ENCODE measurements at places on chromosomes 11 and 22.
A peak's percentile ranks its signal among the peaks of the same experiment; 100 is the strongest.

DNA sequence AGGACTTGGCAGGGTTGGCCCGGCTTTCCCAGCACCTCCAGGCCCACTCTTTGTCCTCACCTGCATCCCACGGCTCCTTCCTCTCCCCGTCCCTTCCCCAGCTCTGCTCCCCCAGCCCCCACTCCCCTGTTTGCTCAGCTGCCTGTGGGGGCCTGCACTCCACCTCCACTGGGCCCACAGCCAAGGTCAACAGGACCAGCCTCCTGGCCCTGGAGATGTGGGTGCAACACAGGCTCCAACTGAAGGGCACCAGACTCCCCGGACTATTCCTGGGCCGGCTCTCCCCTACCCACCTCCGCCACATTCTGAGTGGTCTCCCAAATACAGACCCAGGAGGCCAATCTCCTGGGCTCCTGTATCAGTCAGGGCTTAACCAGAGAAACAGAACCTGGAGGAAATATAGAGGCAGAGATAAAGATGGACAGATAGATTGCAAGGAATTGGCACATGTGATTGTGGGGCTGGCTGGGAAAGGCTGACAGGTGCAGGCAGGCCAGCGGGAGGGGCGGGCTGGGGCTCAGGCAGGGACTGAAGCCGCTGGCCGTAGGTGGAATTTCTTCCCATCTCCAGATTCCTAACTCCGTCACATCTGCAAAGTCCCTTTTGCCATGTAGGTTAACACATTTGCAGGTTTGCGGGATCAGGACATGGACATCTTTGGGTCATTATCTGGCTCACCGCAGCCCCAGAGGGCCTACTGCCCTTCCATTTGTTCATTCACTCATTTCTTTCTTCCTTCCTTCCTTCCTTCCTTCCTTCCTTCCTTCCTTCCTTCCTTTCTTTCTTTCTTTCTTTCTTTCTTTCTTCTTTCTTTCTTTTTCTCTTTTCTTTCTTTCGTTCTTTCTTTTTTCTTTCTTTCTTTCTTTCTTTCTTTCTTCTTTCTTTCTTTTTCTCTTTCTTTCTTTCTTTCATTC lies 45.8 kb upstream of the MYH9 start:
- no peak for DNase-seq

GRCh38 chr11:74450318-74450717 lies 17.0 kb downstream of the KCNE3 start:
- no peak for DNase-seq

DNA sequence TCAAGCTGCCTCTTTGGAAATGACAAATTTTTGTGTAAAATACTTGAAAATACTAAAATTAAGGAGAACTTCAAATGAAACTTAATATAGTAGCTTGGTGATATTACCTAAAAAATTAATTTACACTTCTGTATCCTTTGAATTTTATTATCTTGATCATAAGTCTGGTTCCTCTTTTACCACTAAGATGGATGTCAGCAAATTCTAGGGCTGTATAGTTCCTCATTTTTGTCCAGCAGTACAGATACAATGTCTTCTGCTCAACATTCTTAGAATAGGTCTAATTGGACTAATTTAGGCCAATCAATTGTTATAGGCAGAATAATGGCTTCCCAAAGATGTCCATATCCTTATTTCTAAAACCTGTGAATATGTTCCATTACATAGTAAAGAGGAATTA lies 1298.0 kb upstream of the RAG2 start:
- DNase-seq = peak; percentile 17

- DNase-seq = peak; percentile 26
These were observed 106.6 kb downstream of the EMSY start for GRCh38 chr11:76551400-76551799.

DNA sequence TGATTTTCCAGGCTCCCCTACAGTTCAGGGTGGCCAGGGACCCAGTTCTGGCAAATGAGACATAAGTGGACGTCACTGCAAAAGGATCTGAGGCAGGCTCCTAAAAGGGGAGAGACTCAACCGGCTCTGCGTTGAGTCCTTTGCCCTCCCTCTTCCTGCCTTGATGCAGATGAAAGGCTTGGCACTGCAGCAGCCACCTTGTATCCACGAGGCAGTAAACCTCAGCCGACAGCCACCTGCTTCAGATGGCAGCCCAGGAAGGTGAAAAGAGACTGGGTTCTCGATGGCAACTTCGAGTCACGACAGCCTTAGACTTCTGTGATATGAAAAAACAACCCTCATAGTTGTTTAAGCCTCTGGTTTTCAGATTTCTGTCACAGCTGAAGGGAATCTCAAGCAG lies 14.7 kb upstream of the TREH start:
- DNase-seq = no peak

DNA sequence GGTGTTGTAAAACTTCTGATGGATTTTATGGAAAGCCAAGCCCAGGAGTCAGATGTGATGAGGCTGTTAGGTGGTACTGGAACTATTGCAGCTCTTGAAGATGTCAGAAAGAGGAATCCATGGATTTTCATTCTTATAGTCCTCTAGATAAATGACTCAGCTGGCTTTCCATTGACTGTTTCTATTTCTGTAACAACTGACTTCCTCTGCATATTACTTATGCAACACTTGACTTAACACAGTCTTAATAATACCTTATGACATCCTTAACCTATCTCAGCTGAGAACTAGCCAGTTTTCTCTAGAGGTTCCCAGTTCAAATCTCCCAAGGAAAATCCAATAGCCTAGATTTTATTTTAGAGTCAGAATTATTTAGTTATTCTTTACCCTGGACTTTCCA lies 263.8 kb downstream of the LUZP2 start:
- DNase-seq = no peak

GRCh38 chr11:111285189-111286091 lies 12.9 kb upstream of the POU2AF3 start:
- DNase-seq = no peak

GRCh38 chr11:40797981-40798380 lies 661.5 kb downstream of the LRRC4C start:
- no peak for DNase-seq

DNA sequence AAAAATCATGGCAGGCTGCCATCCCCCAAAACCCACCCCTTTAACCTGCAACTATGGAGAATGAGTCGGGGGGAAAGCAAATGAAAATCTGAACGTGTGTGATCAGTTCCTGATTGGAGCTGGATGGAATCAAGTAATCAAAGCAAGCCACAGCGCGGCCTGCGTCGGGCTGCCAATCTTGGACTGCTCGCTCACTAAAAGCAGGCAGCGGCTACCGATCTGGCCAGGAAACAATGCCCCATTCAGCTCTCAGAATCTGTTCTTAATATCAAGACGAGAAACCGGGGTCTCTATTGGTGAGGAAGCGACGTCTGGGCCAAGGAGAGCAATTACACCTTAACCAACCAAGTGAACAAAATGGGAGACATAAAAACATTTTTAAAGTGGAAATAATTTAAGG lies 472.2 kb downstream of the SOX6 start:
- no peak for DNase-seq

GRCh38 chr11:93536101-93536861 lies 6.9 kb downstream of the SMCO4 start:
- DNase-seq = no peak

DNA sequence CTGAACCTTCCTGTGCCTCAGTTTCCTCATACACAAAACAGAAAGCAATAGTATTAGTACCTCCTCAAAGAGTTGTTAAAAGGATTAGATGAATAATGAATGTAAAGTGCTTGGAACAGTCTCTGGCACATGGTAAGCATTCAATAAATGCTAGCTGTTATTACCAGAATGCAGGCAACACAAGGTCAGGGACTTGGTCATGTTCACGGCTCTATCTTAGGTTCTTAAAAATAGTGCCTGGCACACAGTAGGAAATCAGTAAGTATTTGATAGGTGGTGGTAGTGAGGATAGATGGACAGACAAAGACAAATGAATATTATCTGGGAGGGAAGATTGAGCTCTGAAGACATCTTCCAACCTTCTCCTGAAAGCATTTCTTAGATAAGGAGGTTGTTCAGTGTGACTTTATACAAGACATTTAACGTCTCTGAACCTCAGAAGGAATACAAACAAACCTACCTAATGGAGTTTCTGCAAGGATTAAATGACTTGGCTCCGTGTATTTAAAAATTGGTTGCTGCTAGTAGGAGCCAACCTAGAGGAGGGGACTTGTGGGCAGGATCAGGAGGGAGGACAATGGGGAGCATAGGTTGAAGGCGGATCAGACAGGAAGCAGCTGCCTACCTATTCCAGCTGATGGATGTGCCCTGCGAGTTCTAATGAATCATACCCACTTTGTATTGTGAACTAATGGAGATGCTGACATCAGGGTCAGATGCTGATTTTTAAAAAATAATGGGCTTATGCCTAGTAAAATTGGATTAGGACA lies 94.1 kb downstream of the DBX1 start:
- DNase-seq = no peak
